Activated CD8-positive, alpha-beta memory T cell treated with anti-CD3 and anti-CD28 coated beads for 4 hours (primary cell): ENCODE measurements at places on chromosomes 7 and 10.

GRCh38 chr10:22959950-22960349 lies 32.1 kb downstream of the ARMC3 start:
- DNase-seq: no peak

GRCh38 chr10:61135276-61135721 lies 191.3 kb upstream of the RHOBTB1 start:
- no peak for DNase-seq

DNA sequence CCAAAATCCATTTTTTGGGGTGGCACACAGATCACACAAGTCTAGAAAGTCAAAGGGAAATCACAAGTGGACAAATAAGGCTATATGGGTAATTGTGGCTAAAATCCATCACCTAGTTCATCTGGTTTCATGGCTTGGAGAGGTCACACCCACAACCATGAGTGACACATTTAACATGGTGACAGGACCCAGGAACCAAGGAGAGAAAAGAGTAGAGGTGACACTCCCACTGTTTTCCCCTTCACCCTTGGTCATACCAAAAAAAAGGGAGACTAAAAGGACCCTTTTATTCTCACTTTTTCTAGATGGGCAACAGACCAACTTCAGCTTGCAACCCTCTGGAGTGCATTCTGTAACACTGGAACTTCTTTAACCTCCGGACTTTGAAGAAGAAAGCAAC lies 46.2 kb upstream of the ZNF107 start:
- no peak for DNase-seq

- no peak for DNase-seq
Observed at GRCh38 chr10:69327463-69328379, 49.4 kb downstream of the HK1 start.

GRCh38 chr7:21064698-21065648 lies 278.3 kb upstream of the SP8 start:
- no peak for DNase-seq

GRCh38 chr7:151648429-151648828 lies 128.7 kb upstream of the RHEB start:
- no peak for DNase-seq

DNA sequence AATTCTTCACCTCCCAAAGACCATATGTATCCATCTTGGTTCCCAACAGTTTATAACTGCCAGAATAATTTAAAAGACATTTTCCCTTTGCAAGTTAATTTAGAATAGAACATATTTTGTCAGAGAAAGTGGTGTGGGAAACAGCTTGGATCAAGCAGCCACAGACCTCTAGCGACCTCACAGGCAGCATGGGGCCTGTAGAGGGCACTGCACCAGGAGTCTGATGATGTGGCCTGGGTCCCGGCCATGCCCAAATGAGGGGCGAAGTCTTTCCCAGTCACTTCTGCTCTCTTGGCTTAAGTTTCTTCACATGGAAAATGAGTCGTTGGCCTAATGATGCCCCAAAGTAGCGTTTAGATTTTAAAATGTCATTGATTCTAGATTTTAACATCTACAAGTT lies 243.2 kb downstream of the SDK1 start:
- no peak for DNase-seq

DNA sequence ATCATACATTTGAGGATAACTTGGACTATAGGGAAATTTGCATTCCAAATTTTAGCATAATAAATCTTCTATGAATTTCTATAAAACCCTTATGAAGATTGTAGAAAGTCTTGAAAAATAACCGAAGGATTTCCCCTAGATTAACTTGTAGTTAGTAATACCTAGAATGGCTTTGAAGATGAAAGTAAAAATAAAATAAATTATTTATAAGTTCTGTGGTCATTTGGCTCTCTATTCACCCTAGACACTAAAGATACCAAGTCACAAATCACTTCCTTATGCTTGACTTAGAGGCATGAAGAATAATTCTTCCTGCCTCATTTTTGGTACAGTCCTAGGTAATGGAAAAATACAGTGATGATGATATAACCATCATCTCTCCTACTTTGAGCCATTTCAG lies 79.3 kb downstream of the CSTF2T start:
- no peak for DNase-seq

- DNase-seq: no peak
Observed at GRCh38 chr10:78066012-78066411, 32.3 kb downstream of the RPS24 start.

GRCh38 chr7:157507987-157508386 lies 171.2 kb downstream of the DNAJB6 start:
- DNase-seq: no peak

GRCh38 chr10:128892005-128892404 lies 575.0 kb upstream of the MGMT start:
- DNase-seq: no peak

DNA sequence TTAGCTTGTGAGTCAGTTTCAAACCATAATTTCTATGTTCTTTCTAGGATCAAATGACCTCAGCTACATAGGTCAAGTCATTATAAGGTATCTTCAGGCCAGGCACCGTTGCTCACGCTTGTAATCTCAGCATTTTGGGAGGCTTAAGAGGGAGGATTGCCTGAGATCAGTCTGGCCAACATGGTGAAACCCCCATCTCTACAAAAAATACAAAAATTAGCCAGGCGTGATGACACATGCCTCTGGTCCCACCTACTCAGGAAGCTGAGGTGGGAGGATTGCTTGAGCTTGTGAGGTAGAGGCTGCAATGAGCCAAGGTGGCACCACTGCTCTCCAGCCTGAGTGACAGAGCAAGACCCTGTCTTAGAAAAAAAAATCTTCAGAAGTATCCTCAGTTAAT lies 362.3 kb downstream of the GATA3 start:
- DNase-seq: no peak

- DNase-seq: no peak
Observed at GRCh38 chr10:132941640-132942051, 724 bp downstream of the CFAP46 start.

DNA sequence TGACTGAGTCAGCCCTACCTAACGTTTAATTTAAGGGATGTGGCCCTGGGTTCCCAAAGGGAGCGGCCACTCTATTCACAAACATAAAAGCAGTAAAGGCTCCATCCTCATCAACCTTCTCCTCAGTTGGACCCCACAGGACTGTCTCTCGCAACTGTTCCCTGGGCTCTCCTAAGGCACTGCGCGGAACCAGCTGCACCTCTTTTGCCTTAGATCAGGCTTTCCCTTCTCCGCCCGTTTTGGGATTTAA lies 689 bp upstream of the GTPBP4 start:
- DNase-seq: no peak

DNA sequence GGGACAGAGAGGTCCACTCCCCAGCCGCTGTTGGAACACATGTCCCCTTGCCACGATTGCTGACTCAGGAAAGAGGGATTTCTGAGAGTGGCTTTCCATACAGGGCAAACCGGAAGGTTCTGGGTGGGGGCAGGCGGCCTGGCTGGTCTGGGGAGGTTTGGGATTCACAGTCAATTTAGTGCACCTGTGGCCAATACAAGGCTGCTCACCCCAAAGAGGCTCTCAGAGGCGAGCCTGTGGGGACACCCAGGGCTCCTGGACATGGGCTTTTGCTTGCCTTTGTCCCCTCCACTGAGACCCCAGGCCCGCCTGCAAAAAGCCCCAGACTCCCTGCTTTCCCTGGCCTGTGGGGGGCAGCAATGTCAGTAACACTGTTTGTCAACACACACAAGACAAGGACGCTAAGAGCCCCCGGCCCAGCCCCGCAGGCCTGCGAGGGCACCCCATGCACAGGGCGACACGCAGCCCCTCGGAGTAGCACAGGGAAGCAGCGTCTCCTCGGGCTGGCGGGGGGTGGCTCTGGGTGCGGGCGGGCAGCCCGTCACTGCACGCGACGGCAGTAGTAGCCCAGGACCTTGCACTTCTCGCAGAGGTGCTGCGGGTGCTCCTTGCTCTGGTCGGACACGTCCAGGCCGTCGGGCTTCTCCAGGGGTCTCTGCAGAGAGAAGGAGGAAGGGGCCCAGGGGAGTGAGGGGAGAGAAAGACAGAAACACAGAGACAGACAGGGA lies 38.7 kb downstream of the PPIF start:
- no peak for DNase-seq

DNA sequence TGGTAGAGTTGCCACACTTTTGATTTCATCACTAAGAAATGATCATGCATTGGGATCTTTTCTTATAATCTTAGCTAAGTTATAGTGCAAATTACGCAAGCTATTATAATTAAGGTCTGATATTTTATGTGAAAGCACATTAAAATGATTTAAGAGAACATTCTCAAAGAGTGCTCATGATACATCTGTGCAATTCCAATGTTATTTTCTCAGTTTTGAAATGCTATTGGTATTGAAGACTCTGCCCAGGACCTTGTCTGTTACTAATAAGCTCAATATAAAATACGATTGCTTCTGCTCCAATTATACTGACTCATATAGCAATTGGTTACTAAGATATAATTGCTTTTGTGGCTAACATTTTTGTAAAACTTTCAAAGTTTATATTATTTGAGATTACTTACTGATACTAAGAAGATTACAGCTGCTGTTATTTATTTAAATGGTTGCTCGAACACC lies 180.9 kb downstream of the ADAM12 start:
- no peak for DNase-seq

GRCh38 chr7:77819021-77819420 lies 20.4 kb downstream of the PHTF2 start:
- no peak for DNase-seq

DNA sequence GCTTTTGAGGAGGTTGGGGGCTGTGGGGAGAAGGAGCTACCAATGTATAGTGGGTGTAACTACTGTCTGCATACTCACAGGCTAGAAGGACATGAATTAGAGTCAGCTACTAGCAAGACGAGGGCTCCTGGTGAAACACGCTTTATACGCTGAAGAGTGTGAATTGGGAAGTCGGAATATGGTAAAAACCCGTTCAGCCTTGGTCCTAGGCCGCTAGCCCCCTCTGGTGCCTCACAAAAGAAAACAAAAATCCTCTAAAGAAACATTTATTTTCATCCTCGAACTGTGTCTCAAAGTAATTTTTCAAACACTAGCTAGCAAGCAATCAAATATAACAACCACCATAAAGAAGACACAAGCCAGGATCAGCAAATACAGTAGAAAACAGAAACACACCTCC lies 338.1 kb upstream of the SEMA3C start:
- DNase-seq: no peak

- DNase-seq: no peak
Observed at GRCh38 chr10:80168679-80169380, 36.3 kb downstream of the PLAC9 start.

GRCh38 chr7:134004829-134005505 lies 122.2 kb upstream of the LRGUK start:
- no peak for DNase-seq
